ENCODE measurements at places on chromosomes 11 and 22.
A peak's percentile ranks its signal among the peaks of the same experiment; 100 is the strongest.

DNA sequence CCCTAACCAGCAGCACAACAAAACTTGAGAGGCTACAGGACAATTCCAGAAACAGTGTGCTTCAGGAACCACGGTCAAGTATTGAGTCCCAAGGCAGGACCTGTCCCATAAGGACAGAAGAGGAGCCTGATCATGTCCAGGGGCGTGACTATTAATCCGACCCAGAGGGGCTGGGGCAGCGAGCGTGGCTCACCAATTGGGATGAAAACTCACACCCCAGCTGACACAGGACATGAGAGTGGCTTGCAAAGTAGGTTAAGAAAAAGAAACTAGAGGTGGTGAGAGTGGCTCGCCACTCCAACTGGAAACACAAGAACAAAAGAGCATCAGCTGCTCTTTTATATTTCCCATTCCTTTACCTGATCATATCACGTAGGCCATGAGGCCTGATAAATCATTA, 16.0 kb upstream of the FEZ1 start:
- DNase-seq: no peak

DNA sequence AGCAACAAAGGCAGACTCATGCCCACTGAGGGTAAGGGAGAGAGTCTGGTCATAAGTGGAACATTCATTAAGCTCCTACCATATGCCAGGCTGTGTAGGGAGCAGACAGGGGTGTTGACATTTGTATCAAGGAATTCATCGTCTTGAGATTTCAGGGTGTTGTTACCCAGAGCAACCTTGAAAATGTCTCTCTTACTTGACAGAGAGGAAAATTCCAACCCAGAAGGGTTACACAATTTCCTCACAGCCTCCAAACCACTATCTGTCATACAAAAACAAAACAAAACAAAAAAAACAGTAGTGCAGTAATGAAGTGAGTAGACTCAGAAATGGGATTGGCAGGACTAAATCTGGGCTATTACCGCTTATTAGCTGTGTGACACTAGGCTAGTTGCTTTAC, 113.2 kb downstream of the MIAT start:
- DNase-seq: no peak

DNA sequence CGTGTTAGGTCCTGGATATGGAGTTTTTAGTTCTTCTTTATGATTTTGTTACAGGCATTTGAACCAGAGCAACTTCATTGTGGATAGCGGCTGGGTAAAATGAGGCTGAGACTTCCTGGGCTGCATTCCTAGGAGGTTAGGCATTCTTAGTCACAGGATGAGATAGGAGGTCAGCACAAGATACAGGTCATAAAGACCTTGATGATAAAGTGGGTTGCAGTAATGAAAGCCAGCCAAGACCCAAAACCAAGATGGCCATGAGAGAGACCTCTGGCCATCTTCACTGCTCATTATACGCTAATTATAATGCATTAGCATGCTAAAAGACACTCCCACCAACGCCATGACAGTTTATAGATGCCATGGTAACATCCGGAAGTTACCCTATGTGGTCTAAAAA, 23.4 kb upstream of the CLMP start:
- DNase-seq: no peak

DNA sequence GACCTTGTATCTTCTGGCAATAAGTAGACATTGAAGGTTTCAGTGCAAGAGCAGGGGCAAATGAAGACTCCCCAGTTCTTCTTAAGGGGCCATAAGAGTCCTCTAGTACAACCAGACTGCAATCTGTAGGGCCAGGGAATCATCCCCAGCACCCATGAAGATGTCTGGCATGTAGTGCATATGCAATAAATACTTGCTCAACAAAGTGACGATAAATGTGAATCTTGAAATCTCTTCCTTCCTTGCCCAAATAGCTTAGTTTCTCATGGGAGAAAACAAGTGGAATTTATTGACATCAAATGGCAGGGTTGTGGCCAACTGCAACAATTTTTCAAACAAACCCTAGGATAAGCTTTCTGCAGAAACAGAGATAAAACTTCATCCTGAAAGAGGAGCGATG, 107.6 kb downstream of the ABTB2 start:
- no peak for DNase-seq

GRCh38 chr11:75888416-75888815, 73.4 kb downstream of the UVRAG start:
- DNase-seq: no peak

DNA sequence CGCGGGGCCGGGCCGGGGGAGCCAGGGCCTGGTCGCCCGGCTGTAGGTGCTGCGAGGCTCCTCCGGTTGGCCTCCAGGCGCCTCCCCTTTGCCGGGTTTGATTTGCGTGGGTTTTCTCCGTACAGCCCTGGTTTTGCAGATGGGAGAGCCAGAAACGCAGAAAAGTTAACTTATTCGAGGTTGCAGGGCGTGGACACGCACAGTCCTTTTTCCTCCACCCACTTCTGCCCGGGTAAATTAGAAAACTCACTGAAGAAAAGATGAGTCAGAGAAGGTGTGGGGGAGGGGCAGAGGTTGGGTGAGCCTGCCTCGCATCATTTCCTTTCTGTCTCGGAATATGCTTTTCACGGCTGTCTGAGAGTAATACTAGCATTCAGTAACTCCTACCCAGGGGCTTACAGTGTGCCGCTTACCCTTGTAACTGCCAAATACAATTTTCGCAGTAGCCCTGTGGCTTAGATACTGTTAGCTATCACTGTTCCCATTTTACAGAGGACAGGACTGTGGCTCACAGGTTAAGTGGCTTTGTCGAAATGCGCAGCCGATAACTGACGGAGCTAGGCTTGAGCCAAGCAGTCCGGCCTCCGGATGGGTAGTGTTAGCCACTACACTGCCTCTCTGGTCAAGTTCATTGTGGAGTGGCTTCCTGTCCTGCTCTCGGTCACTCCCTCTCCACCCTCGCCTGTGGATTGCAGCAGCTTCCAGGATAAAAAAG, 812 bp downstream of the FADD start:
- DNase-seq: no peak

DNA sequence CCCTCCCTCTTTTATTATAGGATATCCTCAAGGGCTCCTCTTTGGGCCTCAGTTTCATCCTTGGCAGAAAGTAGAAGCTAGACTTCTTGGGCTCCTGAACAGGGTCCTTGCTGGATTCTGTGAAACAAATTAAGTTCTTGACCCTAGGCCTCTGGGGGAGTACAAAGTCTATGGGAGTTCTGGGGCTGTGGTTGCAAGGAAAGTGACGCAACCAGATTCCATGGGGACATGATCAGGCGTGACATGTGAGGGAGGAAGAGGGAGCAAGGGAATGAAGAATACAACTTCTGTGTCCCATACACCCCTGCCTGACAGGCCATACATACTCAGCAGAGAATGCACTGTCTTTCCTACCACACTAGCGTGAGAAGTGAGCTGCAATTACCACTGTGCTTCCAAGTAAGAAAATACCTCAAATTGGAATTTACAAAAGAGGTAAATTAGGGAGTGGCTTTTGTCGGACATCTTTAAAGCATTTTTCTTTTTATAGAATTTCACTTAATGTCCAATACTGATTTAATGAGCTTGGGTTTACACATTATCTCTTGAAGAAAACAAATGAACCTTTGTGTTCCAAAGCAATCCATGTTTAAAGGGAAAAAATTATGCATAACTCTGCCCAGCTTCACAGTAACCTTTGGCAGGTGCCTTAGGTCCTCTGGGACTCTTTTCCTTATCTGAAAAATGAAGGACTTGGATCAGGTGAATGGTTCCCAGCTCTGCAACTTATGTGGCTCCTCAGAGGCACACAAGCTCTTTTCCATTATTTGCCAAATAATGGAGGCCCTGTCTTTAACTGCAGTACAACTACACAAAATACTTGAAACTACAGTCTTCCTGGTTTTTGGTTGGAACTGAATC, 38.9 kb downstream of the LIMK2 start:
- no peak for DNase-seq

DNA sequence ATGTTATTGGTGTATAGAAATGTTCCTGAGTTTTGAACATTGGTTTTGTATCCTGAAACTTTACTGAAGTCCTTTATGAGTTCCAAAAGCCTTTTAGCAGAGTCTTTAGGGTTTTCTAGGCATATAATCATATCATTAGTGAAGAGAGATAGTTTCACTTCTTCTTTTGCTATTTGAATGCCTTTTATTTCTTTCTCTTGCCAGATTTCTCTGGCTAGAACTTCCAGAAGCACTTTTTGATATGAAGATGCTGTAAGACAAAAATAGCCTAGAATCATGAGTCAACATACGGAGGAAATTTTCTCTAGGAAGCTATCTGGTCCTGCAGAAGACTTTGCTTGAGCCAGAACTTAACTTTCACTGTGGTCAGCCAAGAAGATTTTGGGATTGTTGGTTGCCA, 86.7 kb upstream of the IZUMO1R start:
- no peak for DNase-seq

GRCh38 chr11:3904228-3904627, 48.8 kb downstream of the STIM1 start:
- DNase-seq: no peak

DNA sequence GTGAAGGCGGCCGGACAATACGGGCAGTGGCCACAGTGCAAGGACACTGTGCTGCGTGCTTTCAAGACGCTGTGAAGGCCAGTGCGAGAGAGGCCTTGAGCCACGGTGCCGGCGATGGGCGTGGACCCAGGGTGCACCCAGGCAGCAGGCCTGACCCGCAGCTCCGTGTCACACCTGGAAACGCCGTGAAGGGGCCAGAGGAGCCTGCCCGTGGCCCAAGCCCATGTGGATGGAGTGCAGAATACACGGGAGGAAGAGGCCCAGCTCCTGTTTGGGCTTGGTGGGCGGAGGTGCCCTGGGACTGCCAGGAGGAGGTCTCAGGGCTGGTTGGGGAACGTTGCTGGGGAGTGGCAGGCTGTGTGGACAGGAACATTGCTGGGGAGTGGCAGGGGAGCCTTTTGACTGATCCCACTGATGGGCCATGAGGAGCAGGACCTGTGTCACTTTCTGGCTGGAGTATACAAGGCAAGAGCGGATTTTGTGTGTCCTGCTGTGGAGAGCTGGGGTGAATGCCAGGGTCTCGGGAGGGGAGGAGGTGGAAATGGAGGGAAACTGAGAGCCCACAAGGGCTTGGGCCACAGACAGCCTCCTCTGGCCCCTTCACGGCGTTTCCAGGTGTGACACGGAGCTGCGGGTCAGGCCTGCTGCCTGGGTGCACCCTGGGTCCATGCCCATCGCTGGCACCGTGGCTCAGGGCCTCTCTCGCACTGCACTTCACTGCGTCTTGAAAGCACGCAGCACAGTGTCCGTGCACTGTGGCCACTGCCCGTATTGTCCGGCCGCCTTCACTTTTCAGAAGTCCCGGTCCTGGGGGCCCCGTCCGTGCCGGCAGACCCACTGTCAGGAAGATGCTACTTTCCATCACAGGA, 925.4 kb downstream of the BRD1 start:
- DNase-seq: no peak

GRCh38 chr11:77522215-77522614, 48.3 kb upstream of the PAK1 start:
- DNase-seq: no peak

DNA sequence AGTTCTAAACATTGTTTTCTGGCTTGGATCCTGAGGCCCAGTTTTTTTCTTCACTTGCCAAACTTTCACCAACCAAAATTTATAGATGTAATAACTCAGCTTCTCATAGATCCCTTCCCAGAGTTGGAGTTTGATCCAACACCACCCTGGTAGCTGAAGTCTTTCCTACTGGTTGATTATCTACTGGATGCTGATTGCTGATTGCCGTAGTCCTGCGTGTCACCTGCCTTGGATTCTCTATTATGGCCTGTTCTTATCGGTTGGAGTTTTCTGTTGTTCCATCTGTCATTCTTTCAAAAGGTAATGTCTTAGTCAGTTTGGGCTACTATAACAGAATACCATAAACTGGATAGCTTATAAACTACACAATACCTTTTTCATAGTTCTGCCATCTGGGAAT, 17.3 kb upstream of the OR6X1 start:
- DNase-seq: no peak

GRCh38 chr11:112280268-112281126, 19.8 kb upstream of the PLET1 start:
- peak; percentile 31 for DNase-seq

DNA sequence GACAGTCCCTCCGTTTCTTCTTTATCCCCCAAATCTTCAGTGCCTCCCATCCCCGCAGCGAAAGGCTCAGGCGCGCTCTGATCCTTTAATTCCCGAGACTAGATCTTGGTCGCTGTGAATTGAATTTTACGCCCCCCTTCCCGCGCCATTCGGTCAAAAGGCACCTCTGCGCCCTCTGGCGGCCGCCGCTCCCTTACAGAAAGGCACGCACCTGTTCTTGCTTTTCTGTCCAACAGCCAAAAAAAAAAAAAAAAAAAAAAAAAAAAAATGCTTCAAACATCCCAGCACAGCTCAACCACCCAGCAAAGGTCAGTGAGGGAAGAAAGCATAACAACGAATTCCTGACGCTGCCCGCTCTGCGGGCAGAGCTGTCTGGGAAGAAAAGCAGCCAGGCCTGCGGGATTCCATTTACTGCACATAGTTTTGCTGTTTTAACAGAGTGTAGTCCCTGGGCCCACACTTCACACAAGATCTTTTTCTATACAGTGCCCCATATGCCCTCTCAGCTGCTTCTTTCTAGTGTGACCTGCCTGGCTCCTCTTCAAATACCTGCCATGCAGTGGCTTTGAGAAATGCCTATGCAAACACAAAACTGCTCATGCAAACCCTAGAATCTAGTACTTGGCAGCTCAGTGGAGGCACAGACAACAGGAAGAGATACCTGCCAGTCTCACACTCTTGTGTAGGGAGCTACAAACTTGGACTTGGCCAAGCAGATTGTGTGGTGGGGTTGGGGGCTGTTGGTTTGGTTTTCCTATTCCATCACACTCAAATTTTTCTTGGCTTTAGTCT, 1.3 kb upstream of the ESAM start:
- no peak for DNase-seq

DNA sequence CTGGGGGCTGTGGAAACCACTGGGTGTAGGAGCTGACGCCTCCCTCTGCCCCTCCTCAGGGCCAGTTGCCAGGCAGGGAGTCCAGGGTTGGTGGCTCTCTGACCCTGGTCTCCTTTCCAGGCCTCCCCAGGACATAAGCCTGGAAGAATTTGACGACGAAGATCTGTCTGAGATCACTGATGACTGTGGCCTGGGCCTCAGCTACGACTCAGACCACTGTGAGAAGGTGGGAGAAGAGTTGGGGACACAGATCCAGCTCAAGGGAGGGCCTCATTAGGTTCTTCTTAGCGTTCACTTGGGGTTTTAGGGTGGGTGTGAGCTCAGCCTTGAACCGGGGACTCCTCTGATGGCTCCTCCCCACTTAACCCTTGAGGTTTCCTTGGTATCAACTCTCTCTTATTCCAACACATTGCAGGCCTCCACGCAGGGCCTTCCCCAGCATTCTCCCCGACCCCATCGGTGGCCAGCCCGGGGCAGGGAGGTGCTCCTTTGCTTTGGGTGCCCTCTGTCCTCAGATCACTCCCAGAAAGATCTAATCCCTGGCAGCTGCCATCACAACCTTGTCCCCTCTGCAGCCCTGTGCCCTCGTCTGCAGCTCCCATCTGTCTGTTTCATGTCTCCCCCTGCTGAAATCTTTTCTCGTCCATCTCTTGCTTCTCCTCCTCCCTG, 1.2 kb downstream of the MAPK8IP2 start:
- no peak for DNase-seq

- no peak for DNase-seq
Measured at GRCh38 chr11:2302306-2302895, 588 bp downstream of the TSPAN32 start.

GRCh38 chr11:130403271-130403804, 25.1 kb downstream of the ADAMTS8 start:
- DNase-seq: no peak
